ENCODE measurements at places on chromosomes 5 and 9.

DNA sequence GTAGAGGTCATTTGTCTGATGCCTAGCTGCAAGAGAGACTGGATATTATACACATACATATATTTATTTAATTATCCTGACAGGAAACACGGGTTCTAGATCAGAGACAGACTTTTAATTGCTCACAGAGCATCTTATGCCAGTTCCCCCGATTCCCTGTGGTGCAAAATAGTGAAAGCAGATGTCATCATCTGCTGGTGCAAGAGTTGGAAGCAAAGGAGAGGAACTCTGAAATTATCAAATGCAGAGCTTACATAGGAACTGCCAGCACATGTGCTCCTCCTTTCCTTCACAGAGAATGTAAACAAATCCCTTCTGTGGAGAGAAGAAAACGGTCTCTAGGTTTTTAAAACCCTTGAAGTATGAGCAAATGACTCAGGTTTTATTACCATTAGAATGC, 69.3 kb downstream of the DTWD2 start:
- DNase-seq: no peak

GRCh38 chr5:41966401-41967105, 41.5 kb downstream of the FBXO4 start:
- DNase-seq: no peak

GRCh38 chr9:22817181-22817580, 370.6 kb downstream of the DMRTA1 start:
- no peak for DNase-seq

GRCh38 chr5:129400395-129400983, 59.6 kb upstream of the ADAMTS19 start:
- DNase-seq: no peak

DNA sequence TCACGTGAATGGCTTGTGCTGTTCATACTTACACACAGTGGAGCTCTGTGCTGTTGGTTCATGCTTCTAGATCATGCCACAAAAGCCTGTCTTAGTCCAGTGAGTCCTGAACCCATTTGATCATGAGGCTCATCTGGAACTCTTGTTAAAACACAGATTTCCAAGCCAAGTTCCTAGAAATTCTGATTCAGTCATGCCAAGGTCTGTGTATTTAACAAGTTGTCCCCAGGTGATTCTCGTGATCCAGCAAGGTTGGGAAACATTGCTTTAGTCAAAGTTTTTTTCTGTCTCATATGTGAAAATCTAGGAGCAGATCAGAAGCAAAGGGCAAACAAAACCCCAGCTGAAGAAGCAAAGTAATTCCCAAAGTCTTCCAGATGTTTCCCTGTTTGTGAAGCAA, 112.5 kb upstream of the GAS1 start:
- no peak for DNase-seq

DNA sequence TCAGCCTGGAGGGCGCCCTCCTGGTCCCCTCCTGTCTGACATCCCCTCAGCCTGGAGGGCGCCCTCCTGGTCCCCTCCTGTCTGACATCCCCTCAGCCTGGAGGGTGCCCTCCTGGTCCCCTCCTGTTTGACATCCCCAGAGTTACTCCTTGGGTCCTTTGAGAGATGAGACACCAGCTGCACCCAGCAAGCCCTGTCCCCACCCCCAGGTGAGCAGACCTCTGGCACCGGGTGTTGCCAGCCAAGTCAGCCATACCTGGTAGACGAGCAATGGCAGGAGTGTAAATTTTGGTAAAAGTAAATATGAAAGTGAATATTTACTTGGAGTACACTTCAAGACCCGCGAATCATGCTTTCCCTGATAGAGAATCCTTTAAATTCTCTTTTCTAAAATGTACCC, 25.4 kb downstream of the EXOC3 start:
- DNase-seq: no peak

- DNase-seq: no peak
Observed at GRCh38 chr5:61621202-61621650, 289.2 kb downstream of the ZSWIM6 start.

DNA sequence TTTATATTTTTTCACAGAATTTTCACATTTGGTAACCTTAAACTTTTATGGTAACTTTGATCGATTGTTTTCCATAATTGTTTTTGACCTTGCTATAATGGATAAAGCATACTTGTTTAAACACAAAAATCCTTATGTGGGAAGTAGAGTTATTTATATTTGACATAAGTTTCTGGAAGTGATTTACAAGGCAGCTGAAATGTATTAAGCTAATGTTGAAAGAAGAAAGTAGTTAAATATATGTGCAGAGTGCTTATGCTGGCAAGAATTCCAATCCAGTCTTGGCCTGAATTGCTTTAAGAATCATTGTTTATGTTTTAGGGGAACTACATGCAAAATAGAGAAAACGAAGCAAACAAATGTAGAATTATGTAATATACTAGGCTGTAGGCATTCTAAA, 763.6 kb downstream of the TAF11L14 start:
- DNase-seq: no peak

GRCh38 chr5:124866355-124867136, 120.1 kb upstream of the ZNF608 start:
- DNase-seq: no peak

GRCh38 chr9:99309141-99309939, 87.3 kb downstream of the SEC61B start:
- no peak for DNase-seq

DNA sequence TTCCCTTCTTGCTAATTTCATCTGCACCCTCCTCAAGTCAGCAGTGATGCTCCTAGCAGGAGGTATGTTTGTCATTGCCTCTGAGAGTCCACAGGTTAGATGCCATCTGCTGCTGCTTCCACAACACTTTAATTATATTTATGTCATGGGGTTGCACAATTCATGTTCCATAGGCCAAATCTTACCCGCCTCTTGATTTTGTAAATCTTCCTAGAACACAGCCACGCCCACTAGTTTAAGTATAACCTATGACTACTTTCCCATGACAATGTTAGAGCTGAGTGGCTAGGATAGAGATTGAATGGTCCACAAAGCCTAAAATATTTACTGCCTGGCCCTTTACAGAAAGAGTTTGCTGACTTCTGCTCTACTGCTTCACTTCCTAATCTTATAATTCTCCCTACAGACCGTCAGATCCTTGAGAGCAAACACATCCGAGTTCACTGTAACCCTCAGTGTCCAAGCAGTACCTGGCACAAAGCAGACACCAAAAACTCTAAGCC, 21.1 kb downstream of the LIFR start:
- DNase-seq: no peak

GRCh38 chr5:4095918-4096630, 500.4 kb downstream of the IRX1 start:
- no peak for DNase-seq

- DNase-seq: no peak
Observed at GRCh38 chr9:115437418-115437817, 319.5 kb upstream of the TNC start.

DNA sequence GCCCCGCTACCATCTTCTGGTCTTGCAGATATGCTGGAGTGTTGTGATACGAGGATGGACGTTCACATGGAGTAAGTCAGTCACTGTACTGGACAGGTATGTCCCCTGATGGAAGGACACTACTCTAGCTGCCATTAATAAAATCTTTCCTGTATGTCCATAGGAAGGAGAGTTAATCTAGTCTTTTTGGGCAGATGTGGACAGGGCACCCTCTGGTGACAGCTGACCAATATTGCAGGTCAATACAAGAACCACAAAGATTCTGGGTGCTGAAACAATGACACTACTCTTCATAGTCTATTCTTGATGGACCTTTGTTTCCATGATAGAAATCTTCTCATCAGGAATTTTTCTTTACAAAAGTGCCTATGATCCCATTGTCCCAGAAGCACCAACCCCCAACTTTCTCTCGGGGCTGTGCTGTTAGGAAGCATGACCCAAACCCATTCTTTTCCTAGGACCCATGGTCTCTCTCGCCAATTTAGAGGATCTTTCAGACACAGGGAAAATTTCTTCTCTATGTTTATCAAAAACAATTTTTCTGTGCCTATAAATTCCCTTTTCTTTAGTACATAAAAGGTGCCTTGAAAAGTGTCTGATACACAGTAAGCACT, 376.9 kb downstream of the DTWD2 start:
- DNase-seq: no peak

- no peak for DNase-seq
Observed at GRCh38 chr5:17461793-17462192, 36.2 kb upstream of the TAF11L2 start.

GRCh38 chr9:77010527-77010926, 8.9 kb upstream of the FOXB2 start:
- DNase-seq: no peak

GRCh38 chr5:179802950-179803562, 3.6 kb downstream of the MGAT4B start:
- no peak for DNase-seq

DNA sequence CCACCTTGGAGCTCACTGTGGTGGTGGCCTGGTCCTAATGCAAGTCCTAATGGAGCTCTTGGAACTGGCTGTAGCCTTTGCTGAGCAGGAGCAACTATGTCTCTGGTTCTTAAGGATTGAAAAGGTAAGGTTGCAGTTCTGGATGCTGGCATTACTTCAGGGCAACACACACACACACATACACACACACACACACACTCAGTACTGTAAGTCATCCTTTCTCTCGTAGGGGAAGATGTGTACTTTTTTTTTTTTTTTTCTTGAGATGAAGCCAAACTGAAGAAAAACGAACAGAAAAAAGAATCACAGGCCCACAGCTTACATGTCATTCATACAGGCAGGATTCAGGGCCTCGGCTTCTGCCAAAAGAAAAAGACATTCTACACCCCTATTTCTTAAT, 81.1 kb upstream of the RPS23 start:
- no peak for DNase-seq

GRCh38 chr5:13188371-13188770, 756.1 kb downstream of the DNAH5 start:
- no peak for DNase-seq

GRCh38 chr9:3751125-3751758, 225.4 kb upstream of the RFX3 start:
- DNase-seq: no peak

DNA sequence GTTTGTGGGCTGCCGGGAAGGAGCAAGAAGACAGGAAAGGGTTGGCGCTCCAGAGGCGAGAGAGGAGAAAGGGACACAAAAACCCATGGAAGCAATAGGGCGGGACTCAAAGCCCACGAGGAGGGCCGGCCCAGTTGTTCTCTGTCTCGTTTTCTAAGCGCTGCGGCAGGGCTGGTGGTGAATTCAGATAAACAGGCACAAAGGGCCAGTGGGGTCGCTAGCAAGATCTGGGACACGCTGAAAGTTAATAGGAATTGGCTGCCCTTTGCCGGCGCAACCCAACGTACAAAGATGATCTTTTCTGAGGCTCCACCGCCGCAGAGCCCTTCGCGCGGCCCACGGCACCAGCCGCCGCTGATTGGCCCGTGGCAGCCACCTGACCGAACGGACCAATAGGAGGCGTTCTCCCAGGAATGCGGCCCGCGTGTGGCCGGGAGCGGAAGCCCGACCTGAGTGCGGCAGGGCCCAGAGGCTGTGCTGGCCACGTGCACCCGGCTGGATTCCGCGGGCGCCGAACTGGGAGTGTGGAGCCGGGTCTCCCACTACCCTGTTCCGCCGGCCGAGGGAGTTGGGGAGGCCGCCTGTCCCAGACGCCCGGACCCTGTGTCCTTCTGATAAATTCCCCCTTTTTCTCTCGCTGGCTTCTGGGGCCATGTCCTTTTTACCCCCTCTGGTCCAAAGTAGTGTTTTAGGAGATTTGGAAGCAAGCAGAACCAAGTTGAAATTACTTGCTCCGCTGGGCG, 16.8 kb upstream of the NSD1 start:
- DNase-seq: peak; percentile 61

- no peak for DNase-seq
Observed at GRCh38 chr5:53917095-53917494, 356.7 kb downstream of the NDUFS4 start.

- DNase-seq: no peak
Observed at GRCh38 chr5:58497386-58497785, 6.2 kb downstream of the GAPT start.
